ENCODE measurements at places on chromosomes 6 and 20.

- no peak for DNase-seq
Observed at GRCh38 chr20:15756002-15756753, 817.1 kb downstream of the KIF16B start.

- DNase-seq = no peak
Observed at GRCh38 chr6:133241901-133242636, 912 bp downstream of the EYA4 start.

- DNase-seq = no peak
Observed at GRCh38 chr6:18976091-18976490, 588.9 kb downstream of the RNF144B start.

GRCh38 chr20:35490736-35491181 is 35.4 kb downstream of the CEP250 start:
- peak; percentile 62 for DNase-seq

DNA sequence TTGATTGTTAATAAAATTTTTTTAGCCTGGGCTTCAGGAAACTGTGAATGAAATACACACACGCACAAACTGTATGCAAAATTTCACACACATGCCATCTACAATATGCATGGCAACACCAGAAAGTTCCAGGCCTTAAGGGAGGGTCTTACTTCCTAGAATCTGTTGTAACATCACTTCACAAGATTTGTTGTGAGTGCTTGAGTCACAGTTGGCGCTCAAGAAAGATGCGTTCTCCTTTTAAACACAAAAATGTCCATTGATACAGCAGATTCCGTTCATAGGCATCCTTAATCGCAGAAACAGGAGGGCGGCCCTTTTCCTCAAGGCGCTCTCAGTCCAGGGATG is 485 bp upstream of the RTF2 start:
- no peak for DNase-seq
